ENCODE measurements at places on chromosomes 7 and 10. TPM values are rescaled to one million over a fixed set of nuclear protein-coding genes. Genes with fewer than 3 reads are reported as not detected.

The PRSS2 gene
- total RNA-seq, result not detected

GRCh38 chr7:95594185-95594584 lies 2.1 kb downstream of the PDK4 start:
- H3K36me3 ChIP-seq, result no peaks in the 10 kb centered on the region
- no peak overlapping the region for H3K27ac ChIP-seq
- DNase-seq, result no peak
- H3K4me1 ChIP-seq, result no peaks in the 10 kb centered on the region

The CYP2C19 gene
- total RNA-seq, result 0.22 TPM

DNA sequence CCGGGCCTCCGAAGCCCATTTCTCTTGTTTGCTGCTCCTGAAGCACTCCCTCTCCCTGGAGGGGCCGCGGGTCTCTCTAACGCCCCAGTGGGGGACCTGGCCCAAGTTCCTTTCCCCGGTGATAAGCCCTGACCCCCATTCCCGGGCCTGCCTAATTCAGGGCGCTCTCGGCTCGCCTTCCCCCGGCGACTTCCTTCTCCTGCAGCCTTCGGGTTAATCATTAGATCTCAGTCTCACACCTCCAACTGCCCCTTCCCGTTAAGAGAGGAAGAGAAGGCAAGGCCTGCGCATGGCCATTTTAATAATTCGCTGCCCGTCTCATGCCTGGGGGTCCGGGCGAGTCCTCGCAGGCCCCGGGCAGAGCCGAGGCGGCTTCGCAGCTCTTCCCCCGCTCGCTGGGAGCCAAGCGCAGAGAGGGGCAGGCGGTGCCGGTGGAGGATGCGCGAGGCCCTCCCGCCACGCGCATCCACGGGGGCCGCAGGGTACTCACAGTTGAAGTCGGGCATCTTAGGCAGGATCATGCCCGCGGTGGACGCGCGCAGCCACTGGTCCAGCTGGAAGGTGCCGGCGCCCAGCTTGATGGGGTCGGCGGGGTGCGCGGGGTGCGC lies 1.2 kb downstream of the MNX1 start:
- H3K36me3 ChIP-seq, result no peaks in the 10 kb centered on the region
- no peak overlapping the region for H3K4me3 ChIP-seq
- peaks cover 14% of the 10 kb centered on the region for H3K4me1 ChIP-seq
- DNase-seq, result no peak
- H3K27ac ChIP-seq, result no peak overlapping the region

DNA sequence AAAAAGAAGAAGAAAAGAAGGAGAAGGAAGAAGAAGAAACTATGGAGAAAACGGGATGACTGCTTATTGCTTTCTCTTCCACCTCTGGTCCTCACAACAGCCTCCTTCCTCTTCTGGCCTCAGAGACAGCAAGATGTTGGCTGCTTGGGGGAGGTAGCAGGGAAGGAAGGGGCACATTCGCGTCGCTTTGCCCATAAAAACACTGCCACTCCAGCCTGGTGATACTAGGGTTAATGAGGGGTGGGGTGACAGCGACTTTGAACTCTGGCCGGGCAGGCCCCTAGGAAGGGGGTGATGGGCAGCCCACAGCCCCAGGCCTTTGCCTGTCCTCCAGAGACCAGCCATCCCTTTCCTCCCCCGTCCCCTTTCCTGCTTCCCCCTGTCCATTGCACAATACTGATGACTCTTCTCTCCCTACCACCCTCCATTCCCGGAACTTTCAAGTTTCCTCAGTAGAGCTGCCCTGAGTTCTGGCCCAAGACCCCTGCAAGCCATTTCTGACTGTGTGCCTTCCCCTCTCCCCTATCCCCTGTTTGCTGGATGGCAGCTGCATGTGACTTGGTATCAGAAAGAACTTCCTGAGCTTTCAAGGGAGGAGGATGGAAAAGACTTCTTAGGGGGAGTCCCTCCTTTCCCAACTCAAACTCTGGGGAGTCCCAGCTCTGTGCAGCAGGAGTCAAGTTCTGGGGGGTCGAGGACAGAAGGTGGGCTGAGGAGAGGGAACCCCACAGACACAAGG lies 2.2 kb upstream of the CUEDC2 start:
- H3K4me1 ChIP-seq, result peaks cover 62% of the 10 kb centered on the region
- peak overlapping the region; percentile 79 for H3K27ac ChIP-seq
- no peak for DNase-seq
- no peaks in the 10 kb centered on the region for H3K27me3 ChIP-seq
- H3K4me3 ChIP-seq, result peak overlapping the region; percentile 54
- no peaks in the 10 kb centered on the region for H3K36me3 ChIP-seq

DNA sequence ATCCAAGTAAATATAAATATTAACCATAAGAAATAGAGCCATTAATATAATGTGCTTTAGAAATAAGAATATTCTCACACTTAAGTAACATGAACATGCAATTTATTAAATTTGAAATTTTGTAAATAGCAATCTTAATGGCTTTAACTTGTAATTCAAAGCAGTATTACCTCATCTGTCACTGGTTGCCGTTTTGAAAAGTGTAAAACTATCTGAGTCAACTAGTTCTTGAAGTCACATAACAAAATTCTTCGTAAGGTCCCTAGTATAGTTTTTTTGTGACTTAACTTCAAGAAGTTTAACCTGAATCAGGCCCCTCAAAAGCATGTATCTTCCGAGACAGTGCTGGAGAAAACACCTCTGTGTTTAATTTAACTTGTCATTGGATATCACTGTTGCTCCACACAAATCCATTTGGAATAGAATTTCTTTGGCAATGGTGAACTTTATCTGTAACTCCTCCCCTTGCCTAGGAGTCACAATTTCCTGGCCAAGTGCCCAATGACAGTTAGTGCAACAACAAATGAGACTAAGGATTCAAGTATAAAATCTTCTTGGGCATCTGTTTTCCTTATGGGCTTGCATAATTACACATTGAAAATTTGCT lies 47.1 kb downstream of the NT5C2 start:
- H3K4me1 ChIP-seq, result no peaks in the 10 kb centered on the region
- no peaks in the 10 kb centered on the region for H3K27me3 ChIP-seq
- H3K27ac ChIP-seq, result no peak overlapping the region
- DNase-seq, result no peak
- H3K36me3 ChIP-seq, result no peaks in the 10 kb centered on the region

DNA sequence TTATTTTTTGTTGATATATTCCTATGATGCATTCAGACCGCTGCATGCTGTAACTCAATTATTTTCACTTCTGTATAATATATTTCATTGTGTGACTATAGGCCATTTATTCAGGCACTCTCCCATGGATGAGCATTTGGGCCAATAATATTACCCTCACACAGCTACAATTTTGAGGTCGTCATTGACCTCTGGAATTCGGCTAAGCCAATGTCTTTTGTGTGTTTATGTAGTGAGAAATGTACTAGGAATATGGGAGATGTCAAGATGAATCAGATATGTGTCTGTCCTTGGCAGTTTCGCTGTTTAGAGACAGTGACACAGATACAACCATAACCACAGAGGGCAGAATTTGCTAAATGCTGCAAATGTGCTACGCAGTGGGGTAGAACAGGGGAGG lies 474.2 kb downstream of the ADRA2A start:
- no peaks in the 10 kb centered on the region for H3K4me1 ChIP-seq
- no peaks in the 10 kb centered on the region for H3K36me3 ChIP-seq
- no peak overlapping the region for H3K4me3 ChIP-seq
- H3K27ac ChIP-seq, result no peak overlapping the region

The SPOCK2 gene
- 556 TPM for total RNA-seq

GRCh38 chr7:42128703-42129102 lies 108.3 kb downstream of the GLI3 start:
- H3K27ac ChIP-seq, result no peak overlapping the region
- no peak for DNase-seq
- H3K27me3 ChIP-seq, result no peaks in the 10 kb centered on the region
- no peaks in the 10 kb centered on the region for H3K4me1 ChIP-seq
- no peaks in the 10 kb centered on the region for H3K36me3 ChIP-seq

DNA sequence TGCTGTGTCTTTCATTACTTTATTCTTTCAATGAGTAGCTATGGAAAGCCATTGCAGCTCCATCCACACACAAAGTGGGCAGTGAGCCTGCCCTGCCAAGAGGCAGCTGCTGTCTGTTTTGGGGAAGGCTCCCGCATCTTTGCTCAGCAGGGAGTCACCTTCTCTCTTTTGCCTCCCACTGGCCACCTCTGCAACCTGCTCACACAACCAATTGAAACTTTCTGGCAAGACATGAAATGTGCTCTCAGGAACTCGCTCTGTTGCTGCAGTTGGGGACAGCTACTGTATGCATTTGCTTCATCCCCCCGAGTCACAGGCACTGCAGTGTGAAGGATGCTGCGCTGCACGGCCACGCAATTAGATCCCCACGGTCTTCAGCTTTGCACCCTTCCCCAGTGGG lies 244.8 kb upstream of the NFE2L3 start:
- no peaks in the 10 kb centered on the region for H3K27me3 ChIP-seq
- no peak overlapping the region for H3K4me3 ChIP-seq

The CPN1 gene
- total RNA-seq, result not detected

DNA sequence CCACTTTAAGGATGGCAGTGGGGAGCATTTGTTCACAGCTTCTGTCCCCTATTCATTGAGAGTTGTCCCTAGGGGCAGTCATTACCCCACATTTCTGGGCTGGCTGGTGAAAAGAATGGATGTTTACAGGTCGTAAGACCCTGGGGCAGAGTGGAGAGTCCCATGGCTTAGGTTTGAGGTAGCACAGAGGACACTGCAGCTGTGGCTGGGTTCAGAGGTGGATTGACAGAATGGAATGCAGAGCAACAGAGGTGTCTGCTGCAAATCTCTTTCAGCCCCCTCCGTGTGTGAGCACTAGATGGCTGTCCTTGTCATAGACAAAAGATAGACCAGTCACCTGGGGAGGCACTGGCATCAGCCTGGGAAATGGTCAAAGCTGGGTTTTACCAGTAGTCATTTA lies 141.9 kb downstream of the CACNB2 start:
- DNase-seq, result no peak
- H3K27ac ChIP-seq, result no peak overlapping the region
- H3K27me3 ChIP-seq, result no peaks in the 10 kb centered on the region

DNA sequence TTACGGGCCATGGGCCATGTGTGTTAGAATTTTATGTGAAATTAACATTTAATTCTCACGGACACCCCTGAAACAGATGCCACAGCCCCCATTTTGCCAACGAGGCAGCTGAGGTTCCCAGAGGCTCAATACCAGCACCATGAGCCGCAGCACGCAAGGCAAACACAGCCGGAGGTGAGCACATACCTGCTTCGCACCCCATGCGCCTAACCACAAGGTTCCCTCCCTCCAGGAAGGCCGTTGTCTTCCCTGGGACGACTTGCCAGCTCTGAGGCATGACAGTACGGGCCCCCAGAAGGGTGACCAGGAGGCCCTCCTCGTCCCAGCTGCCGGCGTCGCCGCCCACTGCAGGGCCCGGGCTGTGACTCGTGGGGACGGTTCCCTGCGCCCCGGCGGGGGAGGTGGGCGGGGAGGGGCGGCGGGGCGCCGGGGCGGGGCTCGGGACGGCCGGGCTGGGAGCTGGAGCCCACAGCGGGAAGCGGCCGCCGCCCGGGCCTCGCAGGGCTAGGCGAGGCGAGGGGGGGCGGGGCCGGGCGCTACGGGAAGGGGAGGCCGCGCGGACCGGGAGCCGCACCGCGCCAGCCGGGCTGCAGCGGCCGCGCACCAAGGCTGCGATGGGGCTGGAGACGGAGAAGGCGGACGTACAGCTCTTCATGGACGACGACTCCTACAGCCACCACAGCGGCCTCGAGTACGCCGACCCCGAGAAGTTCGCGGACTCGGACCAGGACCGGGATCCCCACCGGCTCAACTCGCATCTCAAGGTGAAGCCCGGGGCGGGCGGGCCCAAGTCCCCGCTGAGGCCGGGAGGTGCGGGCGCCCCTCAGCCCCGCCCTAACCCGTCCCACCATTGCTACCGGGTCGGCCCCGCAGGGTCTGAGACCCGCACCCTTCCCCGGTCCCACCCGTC lies at the start of gene CAV2:
Gene CAV2, plus strand, starts transcription at position 571 of the 910 bp plus-strand sequence. Its CDS starts 44 bp downstream, at position 615.
- no peak for DNase-seq
- H3K27ac ChIP-seq, result no peak within 1 kb of the TSS
- H3K27me3 ChIP-seq, result peaks cover 24% of the 10 kb centered on the region

DNA sequence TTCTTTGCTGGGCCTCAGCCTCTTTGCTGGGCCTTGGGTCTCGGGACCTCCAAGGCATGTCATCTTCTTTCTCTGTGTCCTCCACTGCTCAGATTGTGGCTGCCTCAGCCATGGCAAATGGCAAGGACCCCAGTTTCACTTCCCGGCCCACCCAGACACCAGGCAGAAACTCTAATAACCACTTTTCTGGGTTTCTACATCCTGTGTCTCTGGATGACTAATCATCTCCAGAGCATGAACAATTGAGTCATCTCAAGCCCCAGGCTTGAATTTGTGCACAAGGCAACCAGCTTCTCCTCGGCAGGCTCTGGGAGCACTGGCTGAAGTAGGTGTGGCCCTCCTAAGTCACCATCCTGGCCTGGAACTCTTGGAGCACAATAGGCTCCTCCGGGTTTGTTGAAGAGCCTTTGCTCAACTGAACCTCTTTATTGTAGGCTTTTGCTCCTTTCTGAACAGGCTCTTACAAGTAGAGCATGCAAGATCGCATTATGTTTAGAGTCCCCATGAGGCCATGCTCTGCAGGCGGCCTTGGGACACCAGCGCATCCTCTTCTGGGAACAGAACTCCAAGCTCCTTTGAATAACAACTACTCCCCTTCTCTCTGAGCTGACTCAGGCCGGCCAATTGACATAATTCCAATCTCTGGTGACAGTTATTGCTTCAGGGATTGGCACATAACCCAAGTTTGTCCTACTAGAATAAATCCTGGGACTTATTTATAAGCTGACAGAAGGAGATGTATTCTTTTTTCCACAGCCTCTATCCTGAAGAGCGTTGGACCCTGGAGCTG lies 218.1 kb downstream of the WDR11 start:
- DNase-seq, result no peak
- no peaks in the 10 kb centered on the region for H3K27me3 ChIP-seq
- H3K27ac ChIP-seq, result no peak overlapping the region
- no peak overlapping the region for H3K4me3 ChIP-seq
- H3K4me1 ChIP-seq, result no peaks in the 10 kb centered on the region

- H3K27ac ChIP-seq, result no peak overlapping the region
- no peak for DNase-seq
- H3K4me3 ChIP-seq, result no peak overlapping the region
Observed at GRCh38 chr7:135209225-135209834, 2.0 kb downstream of the WDR91 start.

The CYP26C1 gene
- 0.22 TPM for total RNA-seq

DNA sequence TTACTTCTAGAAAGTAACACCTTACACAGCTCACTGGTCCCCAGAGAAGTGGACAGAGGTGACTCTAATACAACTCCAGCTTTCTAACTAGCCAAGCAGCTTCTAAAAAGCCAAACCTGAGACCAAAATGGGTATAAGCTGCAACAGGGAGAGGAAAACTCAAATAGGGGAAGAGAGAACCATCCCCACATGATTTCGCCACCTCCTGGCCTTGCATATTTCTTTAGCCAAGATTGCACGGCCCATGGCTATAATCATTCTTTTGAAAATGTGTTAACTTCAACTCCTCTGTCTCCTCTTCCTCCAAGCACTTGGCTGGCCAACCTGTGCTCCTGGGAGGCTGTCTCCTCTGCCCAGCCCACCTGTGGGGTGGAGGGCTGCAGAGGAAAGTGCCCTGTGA lies 28.7 kb downstream of the NUP42 start:
- peaks cover 3% of the 10 kb centered on the region for H3K27me3 ChIP-seq
- no peak overlapping the region for H3K27ac ChIP-seq
- no peak for DNase-seq
- no peaks in the 10 kb centered on the region for H3K36me3 ChIP-seq

Measured in CD4-positive, alpha-beta memory T cell (primary cell).